Mammary epithelial cell (primary cell): ENCODE measurements at places on chromosomes 13 and 19. TPM values are rescaled to one million over a fixed set of nuclear protein-coding genes. Genes with fewer than 3 reads are reported as not detected.

GRCh38 chr13:113838711-113839201 is 25.1 kb downstream of the GAS6 start:
- DNase-seq, result no peak

DNA sequence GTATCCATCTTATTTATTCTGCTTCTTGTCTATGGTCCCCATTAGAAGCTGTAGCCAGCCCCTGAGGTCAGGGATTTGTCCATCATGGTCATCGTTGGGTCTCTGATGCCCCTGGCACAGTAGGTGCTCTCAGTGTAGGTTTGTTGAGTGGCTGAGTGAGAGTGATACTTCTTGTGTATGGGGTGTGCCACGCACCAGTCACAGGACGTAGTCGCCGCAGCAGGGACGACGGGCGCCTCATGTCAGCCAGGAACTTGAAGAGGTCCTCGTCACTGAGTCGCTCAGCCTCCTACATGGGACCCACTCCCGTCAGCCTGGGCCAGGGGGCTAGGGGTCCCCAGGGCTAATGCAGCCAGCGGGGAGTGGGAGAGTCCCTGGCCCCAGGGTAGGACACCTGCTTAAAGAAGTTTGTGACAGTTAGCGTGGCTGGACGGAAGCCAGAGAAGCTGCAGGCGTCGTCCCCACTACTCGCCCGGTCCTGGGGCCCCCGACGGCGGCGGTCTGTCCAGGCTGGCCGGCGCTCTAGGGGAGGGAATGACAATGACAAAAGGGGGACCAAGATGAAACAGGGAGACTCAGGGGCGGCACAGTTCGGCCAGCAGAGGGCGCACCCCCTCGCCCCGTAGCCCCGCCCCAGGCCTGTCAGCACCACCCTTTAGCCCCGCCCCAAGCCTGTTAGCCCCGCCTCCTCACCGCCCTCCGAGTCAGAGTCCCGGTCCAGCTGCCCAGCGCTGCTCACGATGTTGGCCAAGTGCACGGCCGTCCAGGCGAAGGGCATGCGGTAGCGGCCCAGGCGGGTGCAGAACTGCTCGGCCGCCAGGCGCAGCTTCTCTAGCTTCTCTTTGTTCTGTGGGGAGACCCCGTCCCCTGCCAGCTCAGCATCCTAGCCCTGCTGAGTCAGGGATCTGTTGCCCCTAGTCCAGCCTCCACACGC is 3.7 kb downstream of the ANGPTL8 start:
- DNase-seq, result peak; percentile 55

LENG9 gene
- 4.5 and 6.3 TPM in 2 replicates for total RNA-seq

HSD11B1L gene
- total RNA-seq, result 10.5 TPM

- no peak for DNase-seq
These were observed 6.8 kb downstream of the FUT6 start for GRCh38 chr19:5832527-5833216.

GRCh38 chr13:50428183-50428877 is 413.1 kb downstream of the KCNRG start:
- no peak for DNase-seq

CAPN12 gene
- total RNA-seq, result 0.49 and 0.59 TPM in 2 replicates

FGF21 gene
- total RNA-seq, result not detected

- peak; percentile 75 for DNase-seq
These were observed 91.7 kb downstream of the ATP8A2 start for GRCh38 chr13:25463496-25463895.

CGB3 gene
- total RNA-seq, result not detected in 2 replicates

DNA sequence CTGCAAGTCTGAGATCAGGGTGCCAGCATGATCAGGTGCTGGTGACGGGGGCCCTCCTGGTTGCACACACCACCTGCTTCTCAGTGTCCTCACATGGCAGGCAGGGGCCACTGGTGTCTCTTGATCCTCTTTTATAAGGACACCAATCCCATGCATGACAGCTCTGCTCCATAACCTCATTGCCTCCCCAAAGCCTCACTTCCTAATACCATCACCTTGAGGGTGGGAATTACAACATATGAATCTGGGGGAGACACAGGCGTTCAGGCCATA is 15.0 kb upstream of the MIER2 start:
- no peak for DNase-seq

KLHL1 gene
- not detected in 2 replicates for total RNA-seq

DNA sequence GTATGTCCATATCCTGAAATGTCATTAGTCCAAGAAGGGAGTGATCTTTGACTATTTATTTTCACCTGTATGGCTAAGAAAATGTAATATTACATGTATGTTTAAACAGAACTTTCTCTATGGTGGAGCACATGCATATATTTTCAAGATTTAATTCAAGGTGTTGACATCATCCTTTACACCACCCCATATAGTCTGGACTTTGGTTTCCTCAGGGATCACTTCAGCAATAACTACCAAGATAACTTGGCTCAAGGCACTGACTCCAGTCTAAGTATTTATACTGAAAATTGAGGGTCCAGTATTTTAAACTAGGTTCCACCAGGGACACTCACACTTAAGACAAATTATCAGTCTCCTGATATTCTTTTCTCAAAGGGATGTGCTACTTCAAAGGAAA is 660.6 kb downstream of the EFNB2 start:
- DNase-seq, result no peak
